ENCODE measurements at places on chromosomes 16 and 17.

DNA sequence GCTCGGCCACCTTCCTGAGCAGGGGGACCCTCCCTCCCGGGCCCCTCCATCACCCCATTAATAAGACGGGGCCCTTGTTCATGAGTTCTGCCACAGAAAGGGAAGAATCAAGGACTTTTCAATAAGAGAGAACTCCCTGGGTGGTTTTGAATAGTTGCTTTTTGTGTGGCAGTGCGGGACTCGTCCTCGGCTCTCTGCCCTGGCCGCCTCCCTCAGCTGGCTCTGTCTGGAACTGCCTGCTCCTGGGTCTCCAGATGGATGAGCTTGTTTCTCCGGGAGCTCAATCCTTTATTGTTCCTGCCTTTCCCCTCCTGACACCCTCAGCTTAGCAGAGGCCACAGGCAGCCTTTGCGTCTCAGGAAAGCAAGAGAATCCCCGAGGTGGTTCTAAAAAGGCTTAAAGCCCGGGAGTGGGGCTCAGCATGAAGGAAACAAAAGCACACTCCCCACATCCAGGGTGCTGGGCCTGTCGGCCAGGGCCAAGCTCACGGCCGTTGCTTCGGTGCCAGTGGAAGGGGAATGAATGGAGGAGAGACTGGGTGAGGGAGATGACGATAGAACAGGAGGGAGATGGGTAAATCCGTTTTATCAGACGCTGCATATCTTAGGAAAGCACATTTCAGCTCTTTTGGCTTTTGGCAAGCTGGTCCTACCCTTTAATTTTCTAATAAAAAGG, 60.2 kb downstream of the RAI1 start:
- DNase-seq = no peak

DNA sequence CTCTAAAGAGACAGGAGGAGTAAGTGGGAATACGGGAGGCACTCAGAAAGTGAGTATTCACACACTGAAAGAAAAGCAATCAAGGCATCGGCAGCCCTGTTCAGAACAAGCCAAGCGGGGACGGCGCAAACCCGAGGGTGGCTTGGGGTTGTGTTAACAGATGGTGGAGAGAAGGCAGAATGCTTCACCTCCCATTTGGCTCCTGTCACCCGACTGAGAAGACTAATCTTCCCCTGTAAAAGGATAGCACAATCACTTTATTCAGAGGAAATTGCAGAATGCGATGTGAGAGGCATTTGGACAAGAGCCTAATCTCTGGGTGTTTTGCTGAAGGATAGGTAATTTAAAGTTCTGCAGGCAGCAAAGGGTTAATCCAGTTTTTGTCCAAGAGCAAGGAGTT, 119.3 kb upstream of the WSCD1 start:
- DNase-seq = no peak

- no peak for DNase-seq
Observed at GRCh38 chr17:9146064-9146463, 124.8 kb downstream of the NTN1 start.

GRCh38 chr16:50585331-50585776, 37.2 kb downstream of the NKD1 start:
- no peak for DNase-seq

DNA sequence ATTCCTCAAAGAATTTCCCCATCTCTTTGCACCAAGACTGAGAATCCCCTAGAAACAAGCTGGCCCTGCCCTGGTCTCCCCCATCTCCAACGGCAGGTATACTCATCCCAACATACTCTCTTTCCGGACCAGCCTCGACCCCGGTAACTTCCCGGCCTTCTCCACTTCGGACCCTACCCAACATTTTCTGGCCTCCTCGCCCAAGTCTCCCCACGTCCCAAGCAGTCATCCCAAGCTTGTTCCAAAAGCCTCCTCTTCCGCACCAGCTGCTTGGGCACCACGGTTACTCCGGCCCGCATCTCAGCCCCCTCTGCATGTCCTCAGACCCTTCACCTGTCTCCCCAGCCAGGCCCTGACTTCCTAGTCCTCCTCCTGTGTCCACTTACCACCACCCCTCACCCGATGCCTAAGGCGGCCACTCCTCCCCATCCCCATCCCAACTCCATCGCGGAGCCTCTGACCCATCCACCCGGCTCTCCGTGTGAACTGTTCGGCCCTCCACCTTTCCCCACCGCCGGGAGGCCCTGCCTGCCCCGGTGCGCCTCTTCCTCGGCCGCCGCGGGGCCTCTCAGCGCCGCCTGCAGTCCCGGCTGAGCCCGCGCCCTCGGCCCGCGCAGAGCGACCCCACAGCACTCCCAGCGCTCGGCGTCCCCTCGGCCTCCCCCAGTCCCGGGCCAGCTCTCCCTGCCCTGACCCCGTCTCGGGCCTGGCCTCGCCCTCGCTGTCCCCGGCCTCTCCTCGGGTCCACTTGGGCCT, 994 bp downstream of the PITPNA start:
- DNase-seq = no peak

DNA sequence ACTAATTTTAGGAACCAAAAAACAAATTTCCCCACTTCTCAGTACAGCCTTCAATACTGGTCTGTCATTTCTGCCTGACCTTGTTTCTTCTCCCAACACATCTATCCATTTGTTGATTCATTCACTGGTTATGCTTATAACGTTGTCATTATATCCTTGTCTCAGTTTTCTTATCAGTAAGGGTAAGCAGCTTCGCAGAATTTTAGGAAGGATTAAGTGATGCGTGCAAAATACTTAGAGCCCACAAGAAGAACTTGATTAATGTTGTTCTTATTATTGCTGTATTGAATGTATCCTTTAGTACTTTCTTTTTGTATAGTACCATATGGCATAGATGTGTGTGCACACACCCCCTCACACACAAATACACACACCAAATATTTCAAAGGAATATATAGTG, 403.5 kb upstream of the HSBP1 start:
- DNase-seq = no peak

- DNase-seq = no peak
Observed at GRCh38 chr17:17179371-17179827, 26.7 kb downstream of the PLD6 start.

DNA sequence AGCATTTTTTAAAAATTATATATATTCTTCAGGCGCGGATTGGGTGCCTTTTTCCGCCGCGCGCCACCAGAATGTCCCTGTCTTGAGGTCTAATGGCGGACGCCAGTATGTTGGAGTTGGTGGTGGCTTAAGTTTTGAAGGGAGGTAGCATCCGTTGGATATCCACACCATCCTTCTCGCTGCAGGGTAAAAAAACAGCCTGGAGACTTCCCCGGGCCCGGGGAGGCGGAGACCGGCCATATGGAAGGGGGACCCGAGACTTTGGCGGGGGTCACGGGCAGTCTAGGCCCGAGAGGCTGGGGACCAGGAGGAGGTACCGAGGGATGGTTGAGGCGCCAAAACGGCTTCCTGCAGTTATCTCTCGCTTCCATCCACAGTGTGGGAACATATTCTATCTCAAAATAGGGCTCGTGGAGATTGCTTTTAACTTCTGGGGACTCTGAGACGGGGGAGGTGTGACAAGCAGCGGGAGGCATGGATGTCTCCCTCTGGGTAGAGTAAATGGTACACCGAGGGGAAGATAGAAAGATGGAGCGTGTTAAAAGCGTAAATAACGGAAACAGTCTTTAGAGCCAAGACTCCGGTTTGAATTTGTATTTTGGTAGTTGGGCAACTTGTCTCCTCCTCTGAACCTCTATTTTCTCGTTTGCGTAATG, at the start of gene SF3B3:
TSS of gene SF3B3 (plus strand) at position 74 of the 656 bp plus-strand sequence. CDS start 2,841 bp downstream, outside the sequence.
- DNase-seq = peak; percentile 45

GRCh38 chr16:48462106-48462740, 77.0 kb upstream of the SIAH1 start:
- no peak for DNase-seq

DNA sequence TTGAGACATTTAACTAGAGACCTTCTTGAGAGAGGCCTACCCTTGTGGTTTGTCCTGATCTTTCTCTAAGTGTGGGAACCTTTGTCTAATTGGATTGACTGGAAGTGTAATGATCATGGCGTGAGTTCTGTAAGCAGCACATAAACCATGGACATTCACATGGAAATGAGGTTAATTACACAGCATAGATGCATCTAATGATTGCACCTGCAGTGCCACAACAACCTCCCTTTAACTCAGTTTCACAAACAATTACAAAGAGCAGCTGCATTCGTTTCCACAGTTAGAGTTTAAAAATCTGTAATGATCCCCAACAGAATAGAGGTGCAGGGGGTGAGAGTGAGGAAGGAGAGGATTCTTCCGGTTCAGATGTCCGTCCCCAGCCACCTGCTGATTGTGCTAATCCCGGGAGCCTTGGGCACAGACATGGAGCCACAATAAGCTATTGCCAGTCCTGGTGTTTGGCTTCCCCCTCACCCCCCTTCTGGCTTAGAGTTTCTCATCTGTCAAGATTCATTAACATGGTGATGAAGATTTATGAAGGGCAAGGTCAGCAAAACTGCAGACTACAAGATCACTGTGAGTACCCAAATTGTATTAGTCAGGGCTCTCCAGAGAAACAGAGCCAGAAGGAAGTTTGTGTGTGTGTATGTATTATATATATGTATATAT, 659.2 kb upstream of the SOX9 start:
- DNase-seq = no peak

DNA sequence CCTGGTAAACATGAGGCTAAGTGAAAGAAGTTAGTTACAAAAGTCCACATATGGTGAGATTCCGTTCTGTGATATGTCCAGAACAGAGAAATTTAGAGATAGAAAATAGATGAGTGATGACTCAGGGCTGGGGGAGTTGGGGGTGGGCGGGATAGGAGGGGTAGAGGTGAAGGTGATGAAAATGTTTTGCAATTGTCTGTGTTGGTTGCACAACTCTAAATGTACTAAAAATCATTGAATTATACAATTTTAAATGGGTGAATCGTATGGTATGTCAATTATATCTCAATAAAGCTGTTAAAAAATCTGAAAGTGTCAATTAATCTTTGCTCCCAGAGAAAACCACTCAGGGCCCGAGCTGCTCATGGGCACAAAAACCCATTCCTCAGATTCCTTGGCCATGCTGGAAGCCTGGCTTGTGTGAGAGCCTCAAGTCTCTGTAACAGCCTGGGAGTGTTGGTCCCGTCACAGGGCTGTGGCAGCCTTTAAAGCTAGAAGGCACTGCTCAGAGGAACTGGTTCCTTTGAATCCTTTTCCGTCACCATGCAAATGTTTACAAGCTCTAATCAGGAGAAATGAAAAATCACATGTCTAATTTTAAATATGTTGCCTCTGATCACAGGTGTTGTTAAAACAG, 225.3 kb downstream of the WWOX start:
- no peak for DNase-seq

- no peak for DNase-seq
Observed at GRCh38 chr17:60652454-60653247, 25.0 kb upstream of the BCAS3 start.

GRCh38 chr17:8532021-8532420, 96.3 kb downstream of the NDEL1 start:
- no peak for DNase-seq

GRCh38 chr17:8910969-8911604, 43.6 kb upstream of the PIK3R6 start:
- DNase-seq = no peak

DNA sequence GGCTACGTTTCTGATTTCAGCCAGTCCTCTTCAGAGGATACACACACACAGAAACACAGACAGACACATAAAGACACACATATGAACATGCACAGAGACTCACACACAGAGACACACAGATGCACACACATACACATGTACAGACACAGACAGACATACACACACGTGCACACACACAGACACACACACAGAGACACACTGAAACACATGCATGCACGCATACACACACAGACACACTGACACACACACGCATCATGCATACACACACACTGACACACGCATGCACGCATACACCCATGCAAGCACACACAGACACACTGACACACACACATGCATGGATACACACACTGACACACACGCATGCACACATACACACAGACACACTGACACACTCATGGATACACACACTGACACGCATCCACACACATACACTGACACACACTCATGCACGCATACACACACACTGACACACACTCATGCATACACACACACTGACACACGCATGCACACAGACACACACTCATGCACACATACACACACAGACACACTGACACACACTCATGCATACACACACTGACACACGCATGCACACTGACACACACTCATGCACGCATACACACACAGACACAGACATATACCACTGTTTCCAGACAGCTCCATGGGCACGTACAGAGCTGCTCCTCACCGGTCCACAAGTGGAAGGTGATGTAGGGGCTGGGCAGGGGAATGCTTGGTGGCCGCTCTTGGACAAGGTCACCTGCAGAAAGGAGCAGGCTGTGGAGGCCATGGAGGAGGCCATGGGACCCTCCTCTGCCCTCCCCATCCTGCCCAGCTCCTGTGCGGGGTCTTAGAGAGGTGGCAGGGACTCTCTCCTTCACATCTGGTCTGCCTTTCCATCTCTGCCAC, 30.1 kb upstream of the MFSD6L start:
- no peak for DNase-seq

GRCh38 chr16:50520451-50521245, 27.5 kb upstream of the NKD1 start:
- no peak for DNase-seq

DNA sequence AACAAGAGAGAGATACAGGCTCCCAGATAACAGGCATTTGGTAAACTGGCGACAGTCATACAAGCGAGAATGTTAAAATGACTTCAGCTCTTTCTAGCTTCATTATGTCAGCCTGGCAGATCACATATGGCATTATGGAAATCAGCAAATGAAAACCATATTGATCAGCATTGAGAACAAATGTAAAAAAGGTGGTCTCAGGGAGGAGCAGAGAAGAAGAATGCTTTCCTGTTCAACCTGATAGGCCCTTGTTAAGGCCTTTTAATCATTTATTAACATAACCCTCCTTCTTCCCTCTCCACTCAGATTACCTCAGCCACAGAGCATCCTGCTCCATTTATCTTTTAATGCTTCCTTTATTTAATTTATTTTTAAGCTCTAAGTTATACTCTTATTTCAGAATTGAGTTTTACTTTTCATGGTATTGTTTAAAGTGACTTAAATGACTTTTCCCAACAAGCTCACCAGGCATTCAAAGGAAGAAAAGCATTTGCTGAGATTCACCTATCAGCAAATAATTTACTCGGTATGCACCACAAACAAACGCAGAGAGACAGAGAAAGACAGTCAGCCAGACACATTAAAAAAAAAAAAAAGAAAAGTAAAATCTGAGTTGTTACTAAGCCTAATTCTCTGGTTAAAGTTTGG, 243.9 kb upstream of the TBX2 start:
- DNase-seq = no peak

- DNase-seq = no peak
Observed at GRCh38 chr17:4968486-4969046, 949 bp upstream of the SPAG7 start.

GRCh38 chr17:22512997-22513538, 820.7 kb downstream of the KCNJ18 start:
- no peak for DNase-seq

DNA sequence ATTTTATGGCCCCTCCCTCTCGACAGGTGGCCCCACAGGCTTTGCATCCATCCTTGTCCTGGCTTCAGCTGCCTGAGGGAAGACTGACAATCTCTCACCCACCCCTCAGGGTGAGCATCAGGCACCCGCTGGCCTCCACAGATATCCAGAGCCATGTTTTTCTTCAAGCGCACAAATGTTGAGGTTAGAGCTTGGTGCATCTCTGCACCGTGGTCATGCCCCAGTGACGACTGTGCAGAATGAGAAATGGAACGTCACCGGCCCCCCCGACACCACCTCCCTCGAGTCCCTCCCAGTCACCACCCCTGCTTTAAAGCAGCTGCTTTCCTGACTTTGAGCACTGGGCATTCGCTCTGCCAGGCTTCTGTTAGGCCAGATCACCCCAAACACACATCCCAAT, 19.8 kb upstream of the TIMP2 start:
- no peak for DNase-seq
